ENCODE measurements at places on chromosomes 7 and 10. TPM values are rescaled to one million over a fixed set of nuclear protein-coding genes. Genes with fewer than 3 reads are reported as not detected.

GRCh38 chr7:153840861-153841260, 211.3 kb upstream of the DPP6 start:
- no peaks in the 10 kb centered on the region for H3K27me3 ChIP-seq
- H3K4me1 ChIP-seq = no peaks in the 10 kb centered on the region
- no peaks in the 10 kb centered on the region for H3K36me3 ChIP-seq

- no peak for DNase-seq
- no peaks in the 10 kb centered on the region for H3K27me3 ChIP-seq
- no peaks in the 10 kb centered on the region for H3K4me1 ChIP-seq
- no peaks in the 10 kb centered on the region for H3K36me3 ChIP-seq
- H3K27ac ChIP-seq = no peak overlapping the region
These were observed 244.8 kb upstream of the TCERG1L start for GRCh38 chr10:131556061-131556896.

DNA sequence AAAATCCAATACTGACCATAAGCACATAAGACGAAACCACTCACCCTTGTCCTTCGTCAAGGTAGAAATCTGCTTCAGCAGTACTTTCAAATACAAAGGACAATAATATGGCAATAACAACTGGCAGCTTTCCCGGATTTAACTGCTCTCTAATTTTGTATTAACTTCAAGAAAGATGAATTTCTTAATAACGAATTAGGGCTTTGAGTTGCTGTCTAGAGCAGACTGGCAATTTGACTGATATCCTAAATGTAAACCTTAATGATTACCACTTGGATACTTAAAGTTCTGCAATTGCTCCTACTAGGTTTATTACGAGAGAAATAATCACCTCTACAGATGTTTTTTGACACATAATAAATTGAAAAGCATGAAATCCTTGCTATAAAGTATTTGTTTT, 418.7 kb downstream of the MAGI2 start:
- H3K4me1 ChIP-seq = no peaks in the 10 kb centered on the region
- H3K36me3 ChIP-seq = no peaks in the 10 kb centered on the region
- no peak for DNase-seq
- H3K27me3 ChIP-seq = no peaks in the 10 kb centered on the region
- H3K27ac ChIP-seq = no peak overlapping the region
- no peak overlapping the region for H3K4me3 ChIP-seq

DNA sequence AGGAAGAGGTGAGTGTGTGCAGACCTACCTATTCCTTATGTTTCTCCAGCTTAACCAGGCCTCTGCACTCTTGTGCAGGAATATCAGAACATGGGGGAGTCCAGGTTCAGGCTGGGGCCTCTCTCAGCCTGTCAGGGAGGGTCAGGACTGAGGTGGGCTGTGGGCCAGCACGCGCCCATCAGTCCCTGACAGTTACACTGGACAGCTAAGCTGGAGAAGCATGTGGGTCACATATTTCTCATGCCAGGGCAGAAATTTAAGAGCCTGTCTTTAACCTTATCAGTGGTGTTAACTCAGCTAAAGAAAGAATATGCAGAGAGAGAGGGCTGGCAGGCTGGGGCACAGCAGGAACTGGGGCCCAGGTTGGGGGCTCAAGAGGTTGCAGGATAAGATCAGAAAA, 8.7 kb upstream of the POLD2 start:
- H3K4me3 ChIP-seq = no peak overlapping the region
- peaks cover 19% of the 10 kb centered on the region for H3K4me1 ChIP-seq
- DNase-seq = no peak
- H3K27ac ChIP-seq = peak overlapping the region; percentile 89

DNA sequence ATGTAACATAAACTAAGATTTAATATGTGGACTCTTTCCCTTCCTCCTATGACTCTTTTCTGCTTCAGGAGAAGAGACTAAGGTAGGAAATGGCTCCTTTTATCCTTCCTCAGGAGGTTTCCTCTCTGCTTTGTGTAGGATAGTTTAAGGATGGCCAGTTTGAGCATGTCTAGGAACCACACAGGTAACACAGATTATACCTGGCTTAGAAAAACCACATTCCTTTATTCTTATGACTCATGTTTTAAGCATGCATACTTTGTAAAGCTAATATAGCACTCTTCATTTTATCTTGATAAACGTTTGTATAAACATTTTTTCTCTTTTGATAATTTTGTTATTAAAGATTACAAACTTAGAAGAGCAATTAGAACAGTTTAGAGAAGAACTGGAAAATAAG, 57.8 kb downstream of the CYP51A1 start:
- no peak overlapping the region for H3K27ac ChIP-seq
- H3K4me1 ChIP-seq = no peaks in the 10 kb centered on the region
- DNase-seq = no peak
- H3K36me3 ChIP-seq = peaks cover 30% of the 10 kb centered on the region
- H3K4me3 ChIP-seq = no peak overlapping the region

- H3K4me1 ChIP-seq = no peaks in the 10 kb centered on the region
- DNase-seq = no peak
- no peak overlapping the region for H3K4me3 ChIP-seq
- H3K27me3 ChIP-seq = no peaks in the 10 kb centered on the region
- peaks cover 68% of the 10 kb centered on the region for H3K36me3 ChIP-seq
These were observed 29.3 kb downstream of the TMEM248 start for GRCh38 chr7:66950311-66950710.

DNA sequence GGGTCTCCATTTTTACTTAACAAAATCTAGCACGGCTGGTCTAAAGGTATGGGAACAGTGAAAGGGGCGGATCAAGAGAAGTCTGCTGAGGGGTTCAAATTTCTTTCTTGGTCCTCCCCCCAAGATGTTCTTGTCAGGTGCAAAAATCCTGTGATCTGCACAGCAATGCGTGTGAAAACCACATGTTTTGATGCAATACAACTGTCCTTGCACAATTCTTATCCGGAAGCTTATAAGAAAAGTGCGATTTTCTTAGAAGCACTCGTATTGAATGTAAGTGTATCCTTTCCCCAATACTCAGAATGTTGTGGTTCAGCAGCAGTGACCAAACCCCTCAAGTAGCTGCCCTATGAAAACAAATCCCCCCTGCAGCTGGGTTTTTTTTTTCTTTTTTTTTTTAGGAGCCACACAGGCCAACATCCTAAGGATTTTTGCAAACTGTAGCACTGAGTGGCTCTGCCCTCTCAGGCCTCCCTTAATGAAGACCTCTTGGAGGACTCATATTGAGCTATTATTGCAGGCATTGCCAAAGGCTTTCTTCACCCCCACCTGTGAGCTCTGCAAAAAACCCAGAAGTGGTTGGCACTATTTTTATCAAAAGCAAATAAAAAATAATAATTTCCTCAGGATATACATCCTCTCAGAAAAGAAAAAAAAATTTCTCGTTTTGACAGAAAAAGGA, 151.9 kb upstream of the ITGB1 start:
- no peak for DNase-seq
- H3K27me3 ChIP-seq = no peaks in the 10 kb centered on the region
- H3K4me3 ChIP-seq = no peak overlapping the region
- no peaks in the 10 kb centered on the region for H3K36me3 ChIP-seq
- H3K27ac ChIP-seq = no peak overlapping the region

Gene INSYN2A
- total RNA-seq = 1.2 TPM

GRCh38 chr7:123916240-123916724, 8.8 kb upstream of the SPAM1 start:
- H3K27me3 ChIP-seq = no peaks in the 10 kb centered on the region
- no peaks in the 10 kb centered on the region for H3K4me1 ChIP-seq
- H3K36me3 ChIP-seq = no peaks in the 10 kb centered on the region
- no peak overlapping the region for H3K27ac ChIP-seq

DNA sequence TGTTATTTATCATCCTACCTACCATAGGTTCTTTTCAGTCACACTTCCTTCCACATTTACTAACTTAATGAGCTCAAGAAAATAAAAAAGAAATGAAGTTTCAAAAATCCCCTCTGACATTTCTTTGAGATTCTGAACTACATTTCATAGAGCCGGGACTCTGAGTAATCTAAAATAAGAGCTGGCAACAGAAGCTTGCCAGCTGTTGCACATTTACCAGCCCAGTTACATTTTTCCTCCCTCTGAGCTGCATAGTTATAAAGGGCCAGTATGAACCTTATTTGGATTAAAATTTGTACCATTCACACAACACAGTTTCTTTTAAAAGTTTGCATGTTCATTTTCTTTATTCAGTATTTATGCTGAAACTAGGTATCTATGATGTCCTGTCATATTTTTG, 119.5 kb upstream of the CAV2 start:
- H3K36me3 ChIP-seq = no peaks in the 10 kb centered on the region
- no peak overlapping the region for H3K4me3 ChIP-seq
- H3K4me1 ChIP-seq = no peaks in the 10 kb centered on the region
- no peaks in the 10 kb centered on the region for H3K27me3 ChIP-seq
- DNase-seq = no peak

Gene CYP17A1
- total RNA-seq = 0.14 TPM

- no peak for DNase-seq
- H3K4me1 ChIP-seq = no peaks in the 10 kb centered on the region
- no peak overlapping the region for H3K27ac ChIP-seq
These were observed 104.2 kb upstream of the MKI67 start for GRCh38 chr10:128230401-128230800.

Gene AQP1
- total RNA-seq = 18.4 TPM

GRCh38 chr10:79146611-79147130, 77.9 kb downstream of the ZMIZ1 start:
- no peak for DNase-seq
- peaks cover 98% of the 10 kb centered on the region for H3K4me1 ChIP-seq
- H3K4me3 ChIP-seq = no peak overlapping the region
- H3K27ac ChIP-seq = peak overlapping the region; percentile 81
- H3K36me3 ChIP-seq = peaks cover 20% of the 10 kb centered on the region

Gene OR2A12
- total RNA-seq = not detected

GRCh38 chr10:95963991-95964389, 56.2 kb downstream of the CC2D2B start:
- H3K27ac ChIP-seq = no peak overlapping the region
- DNase-seq = no peak
- peaks cover 3% of the 10 kb centered on the region for H3K4me1 ChIP-seq
- H3K36me3 ChIP-seq = no peaks in the 10 kb centered on the region
- no peak overlapping the region for H3K4me3 ChIP-seq

GRCh38 chr7:13639396-13639795, 350.1 kb downstream of the ETV1 start:
- no peak for DNase-seq
- H3K36me3 ChIP-seq = no peaks in the 10 kb centered on the region
- H3K27me3 ChIP-seq = no peaks in the 10 kb centered on the region
- no peaks in the 10 kb centered on the region for H3K4me1 ChIP-seq
- no peak overlapping the region for H3K4me3 ChIP-seq
- H3K27ac ChIP-seq = no peak overlapping the region

- DNase-seq = no peak
- no peaks in the 10 kb centered on the region for H3K4me1 ChIP-seq
- H3K36me3 ChIP-seq = no peaks in the 10 kb centered on the region
- H3K27me3 ChIP-seq = no peaks in the 10 kb centered on the region
These were observed 19.6 kb upstream of the GSTK1 start for GRCh38 chr7:143243614-143244013.

Gene OR9A2
- total RNA-seq = not detected

- H3K27ac ChIP-seq = no peak overlapping the region
- peaks cover 22% of the 10 kb centered on the region for H3K4me1 ChIP-seq
- no peak overlapping the region for H3K4me3 ChIP-seq
These were observed 3.4 kb upstream of the TBRG4 start for GRCh38 chr7:45114926-45115325.

DNA sequence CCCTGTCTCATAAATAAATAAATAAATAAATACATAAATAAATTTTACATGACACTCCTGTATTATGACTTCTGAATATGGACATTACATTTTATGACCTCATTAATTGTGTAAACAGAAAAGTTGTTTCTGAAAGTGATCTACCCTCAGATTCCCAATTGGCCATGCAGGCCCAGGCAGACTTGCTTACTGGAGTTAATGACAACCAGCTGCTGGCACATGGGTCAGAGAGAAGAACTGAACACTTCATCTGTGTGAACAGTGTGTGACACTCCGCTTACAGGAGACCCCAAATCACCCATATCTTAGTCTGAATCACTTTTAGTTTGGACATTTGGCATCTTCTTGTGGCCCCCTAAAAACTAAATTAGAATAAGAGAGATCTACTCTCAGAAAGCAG, 31.4 kb downstream of the PARP12 start:
- H3K4me1 ChIP-seq = peaks cover 5% of the 10 kb centered on the region
- no peak overlapping the region for H3K4me3 ChIP-seq
- H3K36me3 ChIP-seq = peaks cover 31% of the 10 kb centered on the region
- no peak overlapping the region for H3K27ac ChIP-seq

DNA sequence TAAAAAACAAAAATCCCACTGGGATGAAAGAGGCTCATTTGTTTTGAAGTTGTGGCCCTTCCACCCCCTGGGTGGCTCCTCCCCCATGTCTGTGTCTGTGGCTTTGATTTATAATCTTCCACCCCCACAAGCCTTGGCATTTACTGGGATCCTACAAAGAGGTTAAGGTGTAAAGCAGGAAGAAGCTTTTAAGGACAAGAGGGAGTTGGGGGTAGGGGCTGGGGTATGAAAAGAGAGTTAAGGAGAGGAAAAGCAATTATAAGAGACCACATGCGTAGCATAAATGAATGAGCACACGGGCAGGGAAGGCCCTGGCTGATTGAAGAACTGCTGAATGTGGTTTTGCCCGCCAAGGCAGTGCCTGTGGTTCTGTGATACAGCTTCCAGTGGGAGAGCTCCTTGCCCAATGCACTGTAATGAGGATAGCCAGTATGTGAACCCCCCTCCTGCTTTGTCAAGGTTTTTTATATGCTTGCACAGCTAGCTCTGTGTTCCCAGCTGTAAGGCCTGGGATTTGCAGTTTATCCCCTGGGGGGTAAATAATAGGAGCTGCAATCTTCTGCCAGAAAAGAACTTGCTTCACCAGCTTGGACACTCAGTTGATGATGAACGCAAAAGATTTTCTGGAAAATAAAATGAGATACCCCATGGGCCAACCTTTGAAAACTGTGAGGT, 34.7 kb upstream of the KMT2E start:
- no peak for DNase-seq
- no peak overlapping the region for H3K27ac ChIP-seq
- H3K27me3 ChIP-seq = no peaks in the 10 kb centered on the region
- no peak overlapping the region for H3K4me3 ChIP-seq
- peaks cover 5% of the 10 kb centered on the region for H3K4me1 ChIP-seq
- peaks cover 2% of the 10 kb centered on the region for H3K36me3 ChIP-seq

DNA sequence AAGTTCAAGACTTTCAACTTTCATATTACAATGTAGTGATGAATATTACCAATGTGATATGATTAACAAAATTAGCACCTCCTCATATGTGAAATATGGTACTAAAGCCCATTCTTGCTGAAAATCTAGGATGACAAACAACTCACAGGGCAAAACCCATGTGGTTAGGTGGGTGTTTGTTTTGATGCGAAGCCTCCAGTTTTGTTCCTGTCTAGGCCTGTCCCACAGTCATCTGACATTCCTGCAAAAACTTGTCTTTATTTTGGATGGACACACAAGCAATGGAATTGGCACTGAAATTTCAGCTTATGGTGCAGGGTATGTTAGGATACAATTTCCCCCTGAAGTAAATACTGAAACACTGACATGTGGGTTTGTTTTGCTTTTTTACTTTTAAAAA, 95.3 kb downstream of the PARD3 start:
- no peak overlapping the region for H3K27ac ChIP-seq
- H3K27me3 ChIP-seq = no peaks in the 10 kb centered on the region
- H3K4me1 ChIP-seq = peaks cover 8% of the 10 kb centered on the region
- no peak overlapping the region for H3K4me3 ChIP-seq
